ENCODE measurements at places on chromosomes 12 and 14. TPM values are rescaled to one million over a fixed set of nuclear protein-coding genes. Genes with fewer than 3 reads are reported as not detected.

- DNase-seq: no peak
Observed at GRCh38 chr12:105573574-105573973, 243.1 kb downstream of the C12orf75 start.

NOVA1 gene
- total RNA-seq: 0.90 TPM

OR4Q2 gene
- total RNA-seq: not detected

GNG2 gene
- 18.6 TPM for total RNA-seq

DNA sequence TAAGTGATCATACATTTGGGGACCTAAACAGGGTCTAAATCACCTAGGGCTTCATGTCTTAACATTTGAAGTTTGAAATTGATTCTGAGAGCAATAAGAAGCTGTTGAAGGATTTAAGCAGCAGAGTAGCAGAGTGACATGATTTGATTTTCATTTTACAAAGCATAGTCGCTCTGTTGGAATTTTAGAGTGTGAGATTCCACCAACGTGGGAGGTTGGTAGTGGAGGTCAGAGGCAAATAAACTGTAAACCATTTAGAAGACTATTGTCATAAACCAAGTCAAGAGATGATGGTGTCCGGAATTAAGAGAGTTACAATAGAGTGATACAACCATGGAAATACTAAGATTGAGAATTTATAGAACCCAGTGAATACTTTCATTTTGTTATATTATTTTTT, 52.7 kb upstream of the ZDHHC17 start:
- peak; percentile 38 for DNase-seq

- peak; percentile 6 for DNase-seq
Observed at GRCh38 chr12:7374423-7375144, 69.4 kb downstream of the CD163L1 start.

- DNase-seq: peak; percentile 86
Observed at GRCh38 chr14:23094666-23095195, at the start of gene ACIN1. TSS of gene ACIN1 (minus strand) at chr14:23095136. CDS start at chr14:23095112, 24 bp downstream.

HECTD4 gene
- 11.9 TPM for total RNA-seq

GRCh38 chr12:128425666-128426331, 158.8 kb downstream of the TMEM132C start:
- DNase-seq: no peak

- DNase-seq: no peak
Observed at GRCh38 chr14:95233702-95234241, 76.4 kb upstream of the DICER1 start.

DNA sequence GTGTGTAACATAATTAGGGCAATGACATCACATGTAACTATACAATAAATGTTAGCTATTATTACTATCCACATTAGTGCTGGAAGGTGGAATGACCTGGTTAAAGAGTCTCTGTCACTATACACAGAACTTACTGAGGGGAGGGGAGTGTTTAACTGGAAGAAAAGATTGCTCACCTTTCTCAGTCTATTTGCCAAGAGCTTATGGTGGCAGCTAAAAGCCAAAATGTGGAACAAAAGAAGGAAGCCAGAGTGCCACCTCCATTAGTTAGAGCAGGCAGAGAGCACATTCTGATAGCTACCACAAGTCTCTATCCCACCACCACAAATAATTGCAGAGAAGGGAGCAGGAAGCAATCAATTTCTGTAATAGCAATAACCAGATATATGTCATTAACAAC, 124.4 kb downstream of the MED13L start:
- DNase-seq: no peak

CPNE6 gene
- not detected for total RNA-seq

DNA sequence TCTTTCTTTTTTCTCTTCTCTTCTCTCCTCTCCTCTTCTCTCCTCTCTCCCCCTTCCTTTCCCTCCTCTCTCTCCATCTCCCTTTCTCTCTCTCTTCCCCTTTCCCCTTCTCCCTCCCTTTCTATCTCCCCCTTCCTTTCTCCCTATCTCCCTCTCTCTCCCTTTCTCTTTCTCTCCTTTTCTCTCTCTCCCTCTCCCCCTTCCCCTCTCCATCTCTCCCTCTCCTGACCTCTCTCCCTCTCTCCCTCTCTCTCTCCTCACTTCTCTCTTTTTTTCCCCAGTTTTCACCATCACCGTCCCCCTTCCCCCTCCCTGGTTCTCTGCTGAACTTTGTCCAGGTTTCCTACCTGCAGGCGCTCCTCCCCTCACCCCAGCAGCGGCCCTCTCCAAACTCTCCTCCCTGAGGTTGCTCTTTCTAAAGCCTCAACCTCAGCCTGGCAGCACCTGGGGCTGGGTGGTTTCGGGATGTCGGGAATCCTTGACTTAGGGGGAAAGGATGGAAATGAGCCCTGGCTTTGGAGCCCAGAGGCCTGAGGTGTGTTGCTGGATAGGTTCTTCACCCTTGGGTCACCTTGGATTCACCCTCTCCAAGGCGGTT, 14.7 kb upstream of the TBX3 start:
- no peak for DNase-seq

SLC5A8 gene
- total RNA-seq: not detected

All from IMR-90 (cell line).